ENCODE measurements at places on chromosomes 6 and 20.
A peak's percentile ranks its signal among the peaks of the same experiment; 100 is the strongest.

DNA sequence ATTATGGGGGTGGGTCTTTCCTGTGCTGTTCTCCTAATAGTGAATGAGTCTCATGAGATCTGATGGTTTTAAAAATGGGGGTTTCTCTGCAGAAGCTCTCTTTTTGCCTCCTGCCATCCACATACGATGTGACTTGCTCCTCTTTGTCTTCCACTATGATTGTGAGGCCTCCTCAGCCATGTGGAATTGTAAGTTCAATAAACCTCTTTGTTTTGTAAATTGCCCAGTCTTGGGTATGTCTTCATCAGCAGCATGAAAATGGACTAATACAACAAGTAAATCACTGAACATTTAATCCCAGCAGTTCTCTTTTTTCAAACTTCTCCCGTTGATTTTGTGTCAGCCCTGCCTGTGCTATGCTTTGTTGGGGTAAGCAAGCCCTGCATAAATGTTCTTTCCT, 95.2 kb downstream of the FAM217A start:
- DNase-seq = no peak

DNA sequence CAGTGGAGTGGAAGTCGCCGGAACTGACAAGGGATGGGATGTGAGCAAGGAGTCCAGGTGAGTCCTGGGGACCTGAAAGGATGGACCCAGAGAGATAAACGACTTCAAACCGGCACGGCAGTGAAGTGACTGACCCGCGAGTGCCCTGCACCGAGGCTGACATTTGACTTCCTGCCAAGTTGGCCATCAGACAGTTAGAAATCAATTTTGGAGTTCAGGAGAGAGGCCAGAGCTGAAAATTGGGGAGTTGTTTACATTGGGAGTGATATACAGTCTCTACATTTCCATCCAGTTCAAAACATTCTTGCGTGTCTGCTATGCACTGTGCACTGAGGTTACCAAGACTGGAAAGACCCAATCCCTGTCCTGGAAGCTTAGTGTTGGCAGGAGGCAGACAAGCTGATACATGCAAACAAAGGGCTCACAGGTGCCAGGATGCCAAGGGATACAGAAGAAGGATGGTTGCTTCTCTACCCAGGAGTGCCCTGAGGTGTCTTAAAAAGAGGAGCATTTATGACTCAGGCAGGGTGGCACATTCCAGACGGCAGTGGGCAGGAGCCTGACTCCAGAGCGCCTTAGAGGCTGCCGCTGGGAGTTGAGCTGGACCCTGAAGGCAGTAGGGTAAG, 186.6 kb downstream of the MTHFD1L start:
- DNase-seq = no peak

- DNase-seq = no peak
These were observed 331.6 kb downstream of the TAF4 start for GRCh38 chr20:61733891-61734732.

DNA sequence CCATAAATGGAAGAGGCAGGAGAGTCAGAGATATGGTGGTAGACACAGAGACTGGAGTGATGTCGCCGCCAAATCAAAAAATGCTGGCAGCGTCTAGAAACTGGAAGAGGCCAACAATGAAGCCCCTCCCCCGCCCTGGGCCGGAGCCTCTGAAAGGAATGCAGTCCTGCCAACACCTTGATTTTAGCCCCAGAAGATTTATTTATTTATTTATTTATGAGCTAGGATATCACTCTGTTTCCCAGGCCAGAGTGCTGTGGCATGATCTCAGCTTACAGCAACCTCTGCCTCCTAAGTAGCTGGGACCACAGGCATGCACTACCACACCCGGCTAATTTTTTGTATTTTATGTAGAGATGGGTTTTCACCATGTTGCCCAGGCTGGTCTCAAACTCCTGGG, 82.6 kb upstream of the CCDC167 start:
- DNase-seq = no peak

- no peak for DNase-seq
These were observed 33.8 kb upstream of the NT5E start for GRCh38 chr6:85416049-85416448.

DNA sequence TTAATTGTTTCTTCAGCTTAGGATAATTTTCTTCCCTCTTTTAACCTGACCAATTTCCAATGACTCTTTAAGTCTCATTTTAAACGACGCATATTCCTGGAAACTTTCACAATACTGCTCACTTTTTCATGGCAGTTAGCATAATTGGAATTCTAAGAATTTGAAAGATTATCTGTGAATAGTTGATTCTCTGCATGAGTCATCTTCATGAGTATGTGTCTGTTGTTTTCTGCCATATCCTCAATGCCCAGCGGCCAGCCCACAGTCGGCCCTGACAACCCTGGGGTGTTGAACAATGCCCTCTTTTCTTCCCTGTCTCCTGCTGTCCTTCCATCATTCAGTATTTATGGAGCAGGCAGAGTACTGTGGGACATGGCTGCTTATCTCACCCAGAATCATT, 554.2 kb downstream of the CDH26 start:
- no peak for DNase-seq

DNA sequence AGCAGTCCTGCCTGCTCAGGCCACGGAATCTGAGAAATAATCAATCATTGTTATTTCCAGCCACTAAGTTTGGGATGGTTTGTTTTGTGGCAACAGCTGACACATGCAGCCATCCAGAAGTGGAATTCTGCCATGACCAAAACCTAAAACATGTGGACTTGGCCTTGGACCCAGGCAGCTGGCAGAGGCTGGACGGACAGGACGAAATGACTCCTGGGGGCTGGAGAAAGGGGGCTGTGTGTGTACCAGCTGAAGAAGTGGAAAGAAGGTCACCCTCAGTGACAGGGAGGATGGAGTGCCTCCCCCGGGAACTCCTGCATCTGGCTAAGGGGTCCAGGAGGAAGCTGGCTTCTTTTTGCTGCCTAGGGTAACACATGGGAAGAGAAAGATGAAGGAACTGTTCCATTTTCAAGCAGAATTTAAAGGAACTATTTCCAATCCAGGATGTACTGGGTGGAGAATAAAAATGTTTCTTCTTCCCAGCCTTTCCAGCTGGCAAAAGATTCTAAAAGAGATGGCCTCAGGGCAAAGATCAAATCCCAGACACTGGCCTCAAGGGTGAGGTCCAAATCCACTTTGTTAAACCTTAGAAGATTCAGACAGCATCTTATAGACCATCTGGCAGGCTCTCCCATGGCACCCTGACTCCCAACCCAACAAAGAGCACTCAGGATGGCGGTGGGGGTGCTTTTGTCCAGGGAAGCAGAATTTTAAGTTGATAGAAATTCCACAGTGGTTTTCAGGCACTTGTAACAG, 14.3 kb downstream of the SERPINB6 start:
- no peak for DNase-seq

DNA sequence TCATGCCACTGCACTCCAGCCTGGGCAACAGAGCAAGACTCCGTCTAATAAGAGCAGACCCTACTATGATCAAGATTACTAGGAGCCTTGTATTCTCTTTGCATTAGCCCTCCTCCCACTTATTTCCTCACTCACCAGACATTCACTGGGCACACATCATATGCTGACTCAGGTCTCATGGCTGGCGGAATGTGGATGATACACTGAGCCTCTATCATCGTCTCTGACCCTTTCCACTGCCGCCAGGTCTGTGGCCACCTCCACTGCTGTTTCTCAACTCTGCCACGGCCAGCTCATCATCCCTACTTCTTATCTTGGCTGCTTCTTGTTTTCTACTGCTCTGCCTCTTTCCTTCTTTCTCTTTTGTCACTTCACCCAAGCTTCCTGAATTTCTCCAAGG, 161.0 kb downstream of the BACH2 start:
- DNase-seq = no peak

- no peak for DNase-seq
These were observed 46.9 kb downstream of the MMUT start for GRCh38 chr6:49416195-49416594.

GRCh38 chr6:45970326-45970725, 45.3 kb downstream of the CLIC5 start:
- no peak for DNase-seq

DNA sequence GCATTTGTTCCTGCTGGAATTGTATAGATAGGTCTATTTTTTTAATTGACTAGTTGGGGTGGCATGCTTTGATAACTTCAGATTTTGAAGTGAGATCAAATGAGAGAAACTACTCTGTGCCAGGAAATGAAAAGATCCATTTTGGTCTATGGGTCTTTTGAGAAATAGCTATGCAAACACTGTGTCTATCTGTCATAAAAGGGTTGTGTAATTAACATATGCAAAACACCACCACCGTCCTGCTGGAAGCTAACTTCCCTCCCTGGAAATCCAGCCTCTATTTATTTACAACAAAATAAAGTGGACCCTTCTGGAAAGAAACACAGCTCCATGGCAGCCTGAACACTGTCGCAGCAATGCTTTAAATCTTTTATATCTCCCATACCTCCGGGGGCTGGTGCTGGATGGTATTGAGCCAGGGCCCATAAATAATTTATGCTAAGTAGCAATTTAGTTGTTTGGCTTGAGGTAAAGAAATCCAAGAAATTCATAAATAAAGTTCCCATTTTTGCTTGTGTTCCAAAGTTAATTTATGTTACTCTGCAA, 244.2 kb upstream of the POU3F2 start:
- DNase-seq = no peak

GRCh38 chr20:25279403-25279802, 31.5 kb downstream of the PYGB start:
- no peak for DNase-seq

DNA sequence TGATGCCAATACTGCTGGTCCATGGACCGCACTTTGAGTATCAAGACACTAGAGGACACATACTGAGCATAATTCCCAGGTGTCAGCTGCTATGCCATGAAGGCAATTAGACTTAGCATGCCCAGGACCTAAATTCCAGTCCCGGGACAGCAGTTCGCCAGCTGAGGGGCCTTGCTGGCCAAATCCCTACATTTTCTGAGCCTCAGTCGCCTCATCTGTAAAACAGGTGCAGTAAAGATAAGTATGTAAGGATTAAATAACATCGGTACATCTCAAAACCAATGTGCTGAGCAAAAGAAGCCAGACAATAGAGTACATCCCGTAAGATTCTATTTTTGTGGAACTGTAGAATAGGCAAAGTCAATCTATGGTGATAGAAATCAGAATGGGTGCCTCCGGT, 1.0 kb downstream of the BFSP1 start:
- DNase-seq = no peak

DNA sequence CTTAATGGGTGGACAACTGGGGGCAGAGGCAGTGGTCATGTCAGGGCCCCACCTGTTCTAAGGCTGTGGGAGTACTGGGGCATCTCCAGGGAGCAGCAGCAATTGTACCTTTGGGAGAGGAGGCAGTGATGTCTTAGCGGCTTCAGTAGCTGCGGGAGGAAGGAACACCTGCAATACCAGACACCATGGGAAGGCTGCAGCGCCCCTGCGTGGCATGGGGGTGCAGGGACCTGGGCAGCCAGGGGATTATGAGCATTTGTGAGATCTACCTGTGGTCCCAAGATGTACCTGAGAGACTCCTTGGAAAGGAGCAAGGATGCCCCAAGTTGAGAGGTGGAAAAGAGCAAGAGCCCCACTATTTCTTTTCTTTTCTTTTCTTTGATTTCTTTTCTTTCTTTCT, 112.1 kb upstream of the GPR6 start:
- no peak for DNase-seq

GRCh38 chr6:158669145-158670035, 19.5 kb downstream of the SYTL3 start:
- no peak for DNase-seq

- DNase-seq = no peak
These were observed 269.4 kb downstream of the NKAIN2 start for GRCh38 chr6:124073021-124073420.

GRCh38 chr6:1596088-1596852, 13.4 kb upstream of the FOXC1 start:
- peak; percentile 58 for DNase-seq

GRCh38 chr20:49751397-49751736, 37.7 kb upstream of the B4GALT5 start:
- no peak for DNase-seq

DNA sequence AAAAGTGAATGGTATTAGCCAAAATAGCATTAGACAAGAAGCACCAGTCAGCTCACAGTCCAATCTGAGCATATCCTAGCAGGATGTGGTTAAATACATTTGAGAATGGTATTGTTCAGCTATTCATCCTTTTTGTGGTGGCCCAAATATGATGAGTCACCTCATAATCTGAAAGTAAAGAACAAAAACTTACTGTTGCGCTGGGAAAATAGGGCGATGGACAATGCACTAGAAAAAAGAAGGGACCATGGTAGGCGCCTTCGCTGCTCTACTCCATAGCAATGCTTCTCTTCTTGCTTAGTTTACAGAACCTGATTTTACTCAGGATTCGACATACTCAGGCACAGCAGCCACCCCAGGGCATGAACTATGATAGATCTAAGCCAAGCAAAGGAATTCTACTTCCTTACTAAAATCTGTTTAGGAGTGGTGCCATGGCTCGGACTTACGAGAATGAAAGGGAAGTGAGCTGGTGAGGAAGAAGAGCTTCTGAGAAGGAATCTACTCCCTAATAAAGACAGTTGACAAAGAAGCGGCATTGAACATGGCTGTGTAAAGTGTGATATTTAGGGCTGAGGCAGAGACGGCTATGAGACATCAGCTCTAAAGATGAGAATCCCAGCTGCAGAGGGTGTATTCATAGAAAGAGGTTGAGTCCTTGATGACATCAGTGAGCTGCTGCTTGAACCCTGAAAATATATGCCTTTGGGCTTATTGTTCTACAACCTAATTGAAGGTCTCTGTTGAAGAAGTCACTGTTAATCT, 16.6 kb upstream of the FBXO9 start:
- DNase-seq = peak; percentile 68

DNA sequence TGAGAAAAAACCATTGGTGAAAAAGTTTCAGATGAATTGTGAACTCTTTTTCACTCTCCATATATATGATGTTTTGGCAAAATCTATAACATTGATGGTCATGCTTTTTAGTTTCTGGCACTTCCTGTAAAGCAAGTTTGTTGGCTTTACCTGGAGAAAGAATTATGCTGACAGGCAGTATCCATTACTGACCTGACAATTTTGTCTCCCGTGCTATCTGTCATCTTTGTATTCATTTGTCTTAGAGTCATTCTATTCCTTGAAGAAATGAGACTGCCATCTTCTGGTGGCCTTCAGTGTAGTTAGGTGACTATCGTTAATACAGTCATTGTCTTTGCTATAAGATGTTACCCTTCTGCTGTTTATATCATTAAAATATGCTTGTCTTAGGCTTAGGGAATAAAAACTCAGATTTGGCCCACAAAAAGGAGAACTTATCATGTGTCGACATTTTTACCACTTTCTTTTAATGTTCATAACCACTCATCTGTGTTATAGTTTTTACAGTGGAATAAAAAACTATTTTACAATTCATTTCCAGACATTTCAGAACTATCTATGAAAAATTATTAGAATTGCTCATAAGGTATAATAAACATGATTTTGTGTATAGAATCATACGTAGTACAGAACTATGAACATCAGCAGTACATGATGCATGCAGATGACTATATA, 707.0 kb downstream of the EPM2A start:
- peak; percentile 57 for DNase-seq
